ENCODE measurements at places on chromosomes 5 and 9. TPM values are rescaled to one million over a fixed set of nuclear protein-coding genes. Genes with fewer than 3 reads are reported as not detected.

Gene LECT2
- total RNA-seq: not detected

Gene GRXCR2
- not detected for total RNA-seq

GRCh38 chr9:31445357-31445756 is 939.1 kb upstream of the ACO1 start:
- DNase-seq: no peak

- DNase-seq: no peak
These were observed 23.8 kb downstream of the SVEP1 start for GRCh38 chr9:110555551-110556331.

- no peak for DNase-seq
These were observed 277.4 kb upstream of the MSX2 start for GRCh38 chr5:174446988-174447387.

- DNase-seq: no peak
These were observed 13.0 kb downstream of the NREP start for GRCh38 chr5:111743988-111744387.

Gene LCN10
- total RNA-seq: not detected

DNA sequence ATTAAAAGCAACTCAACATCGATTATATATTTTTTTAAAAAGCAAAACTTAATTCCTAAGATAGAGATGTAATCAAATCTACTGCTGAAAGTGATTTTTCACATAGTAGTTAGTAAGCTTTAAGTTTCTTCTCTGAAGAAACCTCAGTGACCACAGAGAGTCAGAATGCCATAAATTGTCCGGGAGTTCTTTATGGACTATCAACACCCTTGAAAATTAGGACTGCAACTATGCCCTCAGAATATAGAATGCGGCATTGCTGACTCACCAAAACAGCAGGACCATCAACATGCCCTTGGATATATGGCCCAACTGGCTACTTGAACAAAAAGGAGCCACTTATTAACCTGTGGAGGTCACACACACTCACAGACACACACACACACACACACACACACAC is 228.9 kb upstream of the SNX2 start:
- DNase-seq: no peak

Gene ALDH7A1
- 32.9 TPM for total RNA-seq

Gene SLC4A9
- total RNA-seq: not detected

DNA sequence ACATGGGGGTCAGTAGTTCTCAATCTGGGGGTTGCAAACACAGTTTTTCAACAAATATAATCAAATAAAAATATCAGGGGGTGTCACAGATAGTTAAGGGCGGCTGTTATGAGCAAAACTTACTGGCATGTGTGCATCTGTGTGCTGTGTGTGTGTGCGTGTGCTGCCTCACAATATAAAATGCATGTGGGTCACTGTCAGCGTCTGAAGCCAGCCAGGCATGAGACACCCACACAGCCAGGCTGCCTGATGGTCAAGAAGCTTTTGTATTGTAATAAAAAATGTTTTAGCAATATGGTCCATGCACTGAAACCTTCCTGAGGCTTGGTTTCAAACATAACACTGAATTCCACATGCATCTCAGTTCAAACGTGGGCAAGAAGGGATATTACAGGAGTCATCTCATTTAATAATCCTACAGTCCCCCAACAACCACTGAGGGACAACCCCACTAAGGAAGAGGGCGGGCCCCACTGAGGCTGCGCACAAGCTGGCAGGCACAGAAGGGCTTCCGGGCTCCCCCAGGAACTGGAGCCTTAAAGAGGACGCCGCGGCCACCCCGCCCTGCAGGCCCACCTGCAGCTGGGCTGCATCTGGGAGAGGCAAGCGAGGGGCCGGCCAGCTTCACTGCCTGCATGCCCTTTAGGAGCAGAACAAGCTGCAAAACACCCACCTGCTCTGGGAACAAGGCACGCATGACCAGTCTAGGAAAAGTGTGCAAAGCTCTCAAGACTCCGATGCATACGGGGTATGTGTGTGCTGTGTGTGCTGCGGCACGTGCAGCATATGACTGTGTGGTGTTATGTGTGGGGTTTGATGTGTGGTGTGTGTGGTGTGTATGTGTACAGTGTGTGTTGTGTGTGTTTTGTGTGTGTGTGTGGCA is 14.1 kb downstream of the SEMA4D start:
- no peak for DNase-seq
